Amniotic epithelial cell (primary cell): ENCODE measurements at places on chromosomes 6 and 20.

DNA sequence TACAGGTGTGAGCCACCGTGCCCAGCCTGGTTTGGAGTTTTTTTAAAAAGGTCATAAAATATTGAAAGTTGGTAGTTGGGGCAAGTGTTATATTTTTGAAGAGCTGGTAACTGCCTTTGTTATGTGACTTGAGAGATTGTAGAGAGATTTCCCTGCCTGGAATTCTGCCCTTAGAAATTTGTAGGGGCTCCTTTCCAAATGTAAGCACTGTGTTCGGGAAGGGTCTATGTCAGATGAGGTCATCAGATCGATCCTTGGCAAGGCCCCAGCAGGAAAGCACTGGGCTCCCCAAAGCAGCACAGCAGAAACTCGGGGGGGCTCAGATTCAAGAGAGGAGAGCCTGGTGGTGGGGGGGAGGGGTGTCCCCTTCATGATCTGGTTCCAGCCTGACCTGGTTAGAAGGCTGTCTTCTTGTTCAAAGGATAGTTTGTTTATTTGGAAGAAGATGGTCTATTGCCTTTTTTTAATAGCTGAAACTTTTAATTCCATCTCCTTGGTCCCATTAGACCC lies 220.2 kb downstream of the UST start:
- DNase-seq: no peak

DNA sequence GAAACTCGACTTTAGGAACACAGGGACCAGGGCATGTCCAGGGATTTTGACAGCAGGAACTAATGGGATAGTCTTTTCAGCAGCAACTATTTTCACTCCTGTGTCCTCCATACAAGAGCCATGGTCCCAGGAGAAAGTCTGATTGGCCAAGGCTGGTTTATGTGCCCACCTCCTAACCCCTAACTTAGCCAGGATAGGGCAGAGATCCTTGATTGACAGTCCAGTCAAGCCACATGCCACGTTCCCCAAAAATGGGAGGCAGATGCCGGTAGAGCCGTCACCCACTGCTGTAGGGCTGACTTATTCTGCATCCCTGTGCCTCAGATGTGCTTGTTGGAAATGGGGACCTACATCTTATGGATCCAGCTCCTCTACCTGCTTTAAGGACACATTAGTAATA lies 22.3 kb downstream of the SLC2A10 start:
- DNase-seq: no peak

- peak; percentile 40 for DNase-seq
Measured at GRCh38 chr20:51380401-51381385, 161.8 kb downstream of the NFATC2 start.

GRCh38 chr6:53244958-53245357 lies 96.3 kb upstream of the GCM1 start:
- no peak for DNase-seq

GRCh38 chr6:112525749-112526148 lies 178.6 kb downstream of the RFPL4B start:
- no peak for DNase-seq

DNA sequence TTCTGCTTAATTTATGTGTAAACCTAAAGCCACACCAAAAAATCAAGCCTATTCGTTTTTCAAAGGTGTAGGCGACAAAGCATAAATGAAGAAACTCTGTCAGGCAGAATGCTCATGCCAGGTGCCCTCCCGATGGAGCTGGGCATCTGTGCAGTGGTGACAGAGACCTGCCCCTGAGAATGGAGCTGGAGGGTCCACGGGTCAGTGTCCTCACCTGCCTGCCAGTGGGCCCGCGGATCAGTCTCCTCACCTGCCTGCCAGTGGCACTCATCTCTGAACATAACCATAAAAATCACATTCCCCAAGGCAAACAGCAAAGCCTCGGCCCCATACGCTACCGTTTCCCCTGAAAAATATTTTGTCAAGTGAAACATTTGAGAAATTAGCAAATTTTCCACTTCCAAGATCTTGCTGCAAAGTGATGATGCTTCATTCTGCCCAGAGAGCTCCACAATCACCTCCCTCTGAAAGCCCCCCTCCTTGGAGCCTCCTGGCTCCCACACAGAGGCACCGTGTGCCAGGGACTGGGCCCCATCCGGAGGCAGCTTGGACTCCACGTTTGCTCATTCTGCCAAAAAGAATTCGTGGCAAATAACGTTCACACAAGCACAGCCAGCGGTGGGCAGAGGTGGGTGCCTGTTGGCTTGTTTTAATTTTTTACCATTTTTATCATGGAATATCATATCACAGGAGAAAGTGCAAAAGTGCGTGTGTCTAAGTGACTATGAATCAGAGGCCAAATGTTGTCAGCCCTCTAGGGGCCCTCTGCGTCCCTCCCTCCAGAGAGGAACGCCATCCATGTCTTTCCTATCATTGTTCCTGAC lies 88.8 kb downstream of the YTHDF1 start:
- DNase-seq: no peak

GRCh38 chr6:169911264-169912263 lies 160.1 kb downstream of the ERMARD start:
- DNase-seq: no peak

GRCh38 chr6:56652231-56652630 lies 9.5 kb upstream of the DST start:
- DNase-seq: peak; percentile 80

- DNase-seq: no peak
Measured at GRCh38 chr20:13855613-13856012, 70.8 kb downstream of the NDUFAF5 start.
